Karpas-422 (cell line): ENCODE measurements at places on chromosomes 16 and 17.

- peaks cover 16% of the 10 kb centered on the region for H3K36me3 ChIP-seq
- H3K27ac ChIP-seq = no peak overlapping the region
- no peak overlapping the region for H3K4me3 ChIP-seq
Measured at GRCh38 chr16:57016831-57017230, 27.5 kb downstream of the NLRC5 start.

DNA sequence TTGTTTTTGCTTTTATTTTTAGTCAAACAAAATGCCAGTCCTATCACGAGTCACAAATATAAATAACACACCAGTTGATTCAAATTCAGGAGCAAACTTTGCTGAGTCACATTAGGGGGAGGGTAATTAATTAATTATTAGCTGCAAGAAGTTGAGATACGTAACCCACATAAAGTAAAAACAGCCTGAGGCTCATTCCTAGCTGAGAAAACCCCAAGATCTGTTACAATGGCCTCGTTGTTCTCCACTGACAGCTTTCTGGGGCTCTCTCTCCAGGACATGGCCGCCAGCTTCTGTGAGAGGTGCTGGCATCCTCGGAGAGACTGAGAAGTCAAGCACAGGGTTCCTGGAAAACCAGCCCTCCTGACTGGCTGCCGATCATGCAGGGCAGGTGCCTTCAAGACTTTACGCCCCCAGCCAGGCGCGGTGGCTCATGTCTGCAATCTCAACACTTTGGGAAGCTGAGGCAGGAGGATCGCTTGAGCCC lies 11.1 kb downstream of the RAB40B start:
- no peak overlapping the region for H3K4me3 ChIP-seq
- H3K27ac ChIP-seq = no peak overlapping the region
- no peak for DNase-seq

- no peak overlapping the region for H3K27ac ChIP-seq
- H3K4me1 ChIP-seq = no peaks in the 10 kb centered on the region
- no peaks in the 10 kb centered on the region for H3K27me3 ChIP-seq
- no peak overlapping the region for H3K4me3 ChIP-seq
- H3K36me3 ChIP-seq = peaks cover 10% of the 10 kb centered on the region; the same call in 1 of the 2 replicates
- no peak for DNase-seq
Measured at GRCh38 chr17:49299996-49300395, 62.1 kb downstream of the ZNF652 start.

DNA sequence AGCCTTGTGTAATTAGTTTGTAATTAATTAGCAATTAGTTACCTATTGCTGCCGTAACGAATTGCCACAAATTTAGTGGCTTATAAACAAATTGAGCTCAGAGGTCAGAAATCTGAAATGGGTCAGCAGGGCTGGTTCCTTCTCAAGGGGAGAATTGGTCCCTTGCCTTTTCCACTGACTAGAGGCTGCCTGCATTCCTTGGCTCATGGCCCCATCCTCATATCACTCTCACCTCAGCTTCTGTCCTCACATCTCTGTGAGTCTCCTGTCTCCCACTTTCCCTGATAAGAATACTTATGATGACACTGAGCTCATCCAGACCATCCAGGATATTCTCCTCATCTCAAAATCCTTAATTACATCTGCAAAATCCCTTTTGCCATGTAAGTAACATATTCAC lies 31.0 kb upstream of the NGFR start:
- H3K4me3 ChIP-seq = no peak overlapping the region
- no peaks in the 10 kb centered on the region for H3K4me1 ChIP-seq
- DNase-seq = no peak
- H3K36me3 ChIP-seq = no peaks in the 10 kb centered on the region
- no peaks in the 10 kb centered on the region for H3K27me3 ChIP-seq

- no peaks in the 10 kb centered on the region for H3K36me3 ChIP-seq
- no peaks in the 10 kb centered on the region for H3K27me3 ChIP-seq
- no peak overlapping the region for H3K27ac ChIP-seq
- DNase-seq = no peak
- no peaks in the 10 kb centered on the region for H3K4me1 ChIP-seq
- no peak overlapping the region for H3K4me3 ChIP-seq
Measured at GRCh38 chr16:23753908-23754593, 775 bp upstream of the CHP2 start.

- H3K4me1 ChIP-seq = peaks cover 6% of the 10 kb centered on the region
- H3K4me3 ChIP-seq = no peak overlapping the region
- no peaks in the 10 kb centered on the region for H3K36me3 ChIP-seq
- no peaks in the 10 kb centered on the region for H3K27me3 ChIP-seq
- H3K27ac ChIP-seq = no peak overlapping the region
Measured at GRCh38 chr16:8721336-8722024, 47.1 kb downstream of the ABAT start.

DNA sequence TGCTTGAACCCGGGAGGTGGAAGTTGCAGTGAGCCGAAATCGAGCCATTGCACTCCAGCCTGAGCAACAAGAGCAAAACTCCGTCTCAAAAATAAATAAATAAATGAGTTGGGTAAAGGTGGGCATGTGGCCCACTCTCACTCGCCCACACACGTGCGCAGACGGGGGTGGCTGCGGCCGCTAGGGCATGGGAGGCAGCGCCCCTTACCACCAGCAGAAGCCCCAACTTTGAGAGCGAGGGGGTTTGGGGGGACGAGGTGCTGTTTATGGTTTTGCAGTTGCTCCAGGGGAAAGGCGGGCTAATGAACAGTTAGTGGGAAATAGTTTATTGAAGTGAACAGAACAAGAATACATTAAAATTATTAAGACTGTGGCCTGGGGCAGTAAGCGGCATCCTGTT lies 14.9 kb upstream of the RBFOX3 start:
- no peak overlapping the region for H3K27ac ChIP-seq
- H3K27me3 ChIP-seq = 0 out of 2 replicates have a peak, but pooled peaks cover 2% of the 10 kb centered on the region
- H3K36me3 ChIP-seq = no peaks in the 10 kb centered on the region
- no peak for DNase-seq
- H3K4me1 ChIP-seq = no peaks in the 10 kb centered on the region
- no peak overlapping the region for H3K4me3 ChIP-seq

DNA sequence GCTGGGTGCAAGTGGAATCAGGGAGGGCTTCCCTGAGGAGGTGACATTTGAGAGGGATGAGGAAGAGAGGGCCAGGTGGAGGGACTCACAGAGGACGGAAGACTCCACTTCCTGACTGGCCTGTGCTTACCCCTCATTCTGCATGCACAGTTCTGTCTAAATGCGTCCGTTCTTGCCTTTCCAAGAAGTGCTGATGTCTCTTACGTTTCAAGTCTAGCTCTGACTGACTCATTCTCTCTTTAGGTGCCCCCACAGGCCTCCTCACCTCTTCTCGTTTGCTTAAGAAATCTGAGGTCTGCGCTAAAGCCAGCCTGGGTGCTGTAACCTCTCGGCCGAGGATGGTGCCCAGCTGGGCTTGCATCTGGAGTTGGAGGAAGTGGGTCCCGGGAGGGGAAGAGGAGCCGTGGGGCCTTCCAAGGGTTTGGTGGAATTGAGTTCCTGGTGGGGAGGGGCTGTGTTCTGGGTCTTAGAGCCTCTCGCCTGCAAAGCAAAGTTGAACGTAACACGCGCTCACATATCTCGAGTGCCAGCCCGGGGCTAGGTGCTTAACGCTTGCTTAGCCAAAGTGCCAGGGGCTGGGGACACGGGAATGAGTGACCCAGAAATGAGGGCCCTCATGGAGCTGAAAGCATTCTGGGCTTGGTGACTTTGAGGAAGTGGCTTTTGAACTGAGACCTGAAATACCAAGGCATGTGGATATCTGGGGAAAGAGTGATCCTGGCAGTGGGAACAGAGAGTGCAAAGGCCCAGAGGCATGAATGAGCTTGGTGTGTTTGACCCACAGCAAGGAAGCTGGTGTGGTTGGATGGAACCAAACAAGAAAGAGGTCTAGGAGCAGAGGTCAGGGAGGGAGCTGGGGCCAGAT lies 4.8 kb downstream of the IL4R start:
- H3K4me1 ChIP-seq = peaks cover 24% of the 10 kb centered on the region
- peak; percentile 73 for DNase-seq
- peak overlapping the region; percentile 3; the same call in 1 of the 2 replicates for H3K4me3 ChIP-seq

DNA sequence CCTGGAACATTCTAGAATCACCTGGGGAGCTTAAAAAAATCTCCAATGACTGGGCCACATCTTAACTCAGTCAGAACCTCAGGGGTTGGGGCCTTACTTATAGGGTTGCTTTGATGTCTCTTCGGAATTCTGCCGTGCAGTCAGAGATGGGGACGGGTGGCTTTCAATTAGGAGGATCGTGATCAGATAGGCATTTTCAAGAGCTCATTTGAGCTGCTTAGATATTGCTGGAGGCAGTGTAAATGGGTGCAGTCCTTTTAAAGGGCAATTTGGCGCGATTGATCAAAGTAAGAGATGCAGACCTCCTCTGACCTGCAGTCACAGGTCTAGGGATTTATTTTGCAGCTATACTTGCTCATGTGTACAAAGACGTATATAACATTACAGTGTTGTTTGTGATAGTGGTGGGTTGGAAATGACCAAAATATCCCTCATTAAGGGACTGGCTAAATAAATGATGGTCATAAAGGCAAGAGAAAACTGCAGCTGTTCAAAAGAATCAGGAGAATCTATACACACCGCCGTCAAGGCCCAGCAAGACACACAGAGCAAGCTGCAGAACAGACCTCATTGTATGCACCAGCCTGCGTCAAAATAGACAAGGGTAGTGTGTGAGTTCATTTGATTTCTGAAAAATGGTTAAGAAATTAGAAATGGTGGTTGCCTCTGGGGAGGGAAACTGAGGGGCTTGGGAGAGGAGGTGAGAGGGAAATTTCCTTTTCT lies 6.3 kb upstream of the KCNG4 start:
- no peak for DNase-seq
- H3K27ac ChIP-seq = no peak overlapping the region
- no peaks in the 10 kb centered on the region for H3K36me3 ChIP-seq
- no peak overlapping the region for H3K4me3 ChIP-seq
- no peaks in the 10 kb centered on the region for H3K4me1 ChIP-seq
- no peaks in the 10 kb centered on the region for H3K27me3 ChIP-seq

GRCh38 chr16:68728523-68728922 lies 8.6 kb upstream of the CDH1 start:
- no peaks in the 10 kb centered on the region for H3K4me1 ChIP-seq
- DNase-seq = no peak
- no peaks in the 10 kb centered on the region for H3K27me3 ChIP-seq
- H3K27ac ChIP-seq = no peak overlapping the region
- H3K4me3 ChIP-seq = no peak overlapping the region
- H3K36me3 ChIP-seq = no peaks in the 10 kb centered on the region

DNA sequence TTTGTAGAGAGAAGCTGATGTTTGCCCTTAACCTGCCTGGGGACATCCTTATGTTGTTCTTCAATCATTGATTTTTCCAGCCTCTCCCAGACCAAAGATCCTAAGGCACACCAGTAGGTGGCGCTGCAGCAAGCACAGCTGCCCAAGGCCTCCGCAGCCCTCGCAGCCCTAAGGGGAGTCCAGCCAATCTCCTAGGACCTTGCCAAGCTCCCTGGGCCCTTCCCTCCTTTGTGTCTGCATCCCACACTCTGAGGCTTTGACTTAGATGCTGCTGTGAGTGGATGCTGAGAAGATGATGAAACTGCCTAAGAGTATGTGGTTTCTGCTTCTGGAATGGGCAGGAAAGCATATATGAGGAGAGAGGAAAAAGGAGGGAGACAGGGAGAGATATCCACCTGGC lies 47.1 kb downstream of the SPACA3 start:
- H3K4me3 ChIP-seq = no peak overlapping the region
- H3K27me3 ChIP-seq = no peaks in the 10 kb centered on the region
- peak; percentile 73 for DNase-seq
- no peak overlapping the region for H3K27ac ChIP-seq

GRCh38 chr16:85396879-85397871 lies 215.9 kb upstream of the GSE1 start:
- no peak overlapping the region for H3K4me3 ChIP-seq
- no peak overlapping the region for H3K27ac ChIP-seq
- H3K4me1 ChIP-seq = peaks cover 46% of the 10 kb centered on the region

DNA sequence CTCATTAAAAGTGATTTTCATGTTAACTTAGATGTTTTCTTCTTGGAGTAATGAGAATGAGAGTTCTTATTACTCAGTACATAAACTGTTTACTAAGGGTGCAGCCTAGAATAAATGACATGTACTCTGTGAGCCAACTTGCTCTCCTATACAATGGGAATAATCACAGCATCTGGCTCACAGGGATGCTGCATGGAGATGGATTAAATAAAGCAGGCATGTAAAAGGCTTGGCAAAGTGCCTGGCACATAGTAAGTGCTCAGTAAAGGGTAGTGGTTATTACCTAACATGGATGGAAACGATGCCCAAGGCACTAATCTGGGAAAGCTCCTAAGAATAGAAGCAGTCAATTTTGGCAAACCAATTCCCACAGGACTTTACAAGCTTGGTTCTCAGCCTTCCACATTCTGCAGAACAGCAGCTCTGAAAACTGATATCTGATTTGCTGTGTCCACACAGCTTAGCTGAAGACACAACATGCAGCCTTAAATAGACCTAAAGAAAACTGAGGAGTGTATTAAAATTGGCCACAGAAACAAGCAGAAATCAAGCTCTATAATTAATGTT lies 176.1 kb downstream of the ABCC12 start:
- H3K27ac ChIP-seq = peak overlapping the region; percentile 100
- H3K4me1 ChIP-seq = peaks cover 74% of the 10 kb centered on the region
- peak; percentile 56 for DNase-seq

DNA sequence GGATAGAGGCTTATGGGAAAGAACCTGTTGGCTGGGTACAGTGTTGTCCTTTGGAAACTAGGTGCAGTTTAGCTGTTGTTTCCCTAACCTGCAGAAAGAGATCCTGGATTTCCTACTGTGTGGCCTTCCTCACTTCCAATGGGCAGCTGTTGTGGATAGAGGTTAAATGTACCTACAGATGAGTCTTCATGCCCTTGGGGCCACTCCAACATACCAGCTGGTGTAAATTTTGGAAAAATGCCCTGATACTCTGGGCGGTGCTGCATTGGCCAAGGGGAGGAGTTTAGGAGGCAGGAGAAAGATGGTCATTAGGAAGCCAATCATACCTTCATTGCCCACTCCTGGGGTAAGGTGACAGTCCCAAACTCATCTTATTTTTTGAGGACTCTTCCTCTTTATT lies 70.2 kb downstream of the SNX11 start:
- no peaks in the 10 kb centered on the region for H3K4me1 ChIP-seq
- H3K36me3 ChIP-seq = no peaks in the 10 kb centered on the region
- no peak for DNase-seq
- no peaks in the 10 kb centered on the region for H3K27me3 ChIP-seq

DNA sequence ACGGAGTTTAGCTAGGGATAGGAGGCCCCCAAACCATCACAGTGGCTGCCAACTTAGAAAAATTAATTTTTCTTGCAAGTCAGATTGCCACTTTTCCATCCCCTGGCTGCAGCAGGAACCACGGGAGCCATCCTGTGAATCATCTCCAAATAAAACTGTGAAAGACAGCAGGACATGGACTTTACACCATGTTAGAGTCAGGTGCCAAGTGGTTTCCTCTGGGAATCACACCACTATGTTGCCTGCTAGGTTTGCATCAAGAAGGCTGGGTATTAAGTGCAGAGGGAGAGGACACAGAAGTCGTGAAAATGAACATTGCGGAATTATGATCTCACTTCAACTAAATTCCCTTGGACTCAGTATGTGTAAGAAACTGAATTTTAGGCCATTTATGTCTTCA lies 471.3 kb upstream of the GOT2 start:
- H3K36me3 ChIP-seq = no peaks in the 10 kb centered on the region
- H3K4me3 ChIP-seq = no peak overlapping the region
- no peak overlapping the region for H3K27ac ChIP-seq
